ENCODE measurements at places on chromosomes 11 and 22.

GRCh38 chr11:86192519-86193257, 51.9 kb upstream of the EED start:
- no peak for DNase-seq

GRCh38 chr11:87063982-87064381, 26.2 kb downstream of the TMEM135 start:
- no peak for DNase-seq

DNA sequence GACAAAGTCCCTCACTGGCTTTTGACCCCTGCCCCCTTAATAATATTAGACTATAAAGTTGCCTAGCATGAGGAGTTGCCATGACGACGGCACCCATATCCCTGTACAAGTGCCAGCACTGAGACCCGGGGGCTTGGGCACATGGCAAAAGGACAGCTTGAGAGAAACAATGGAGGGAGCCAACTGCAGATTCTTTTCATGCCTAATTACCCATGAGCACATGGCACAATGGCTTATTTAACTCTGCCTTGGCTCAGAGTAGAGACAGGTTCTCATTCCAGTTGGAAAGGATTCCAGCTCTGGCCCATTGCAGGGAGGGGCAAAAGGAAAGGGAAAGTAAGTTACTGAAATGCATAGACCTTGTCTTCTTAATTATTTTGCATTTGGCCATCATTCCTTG, 261.2 kb upstream of the UBASH3B start:
- no peak for DNase-seq

GRCh38 chr22:29801153-29801552, 34.0 kb downstream of the UQCR10 start:
- no peak for DNase-seq

GRCh38 chr11:46916286-46917108, 1.9 kb downstream of the LRP4 start:
- DNase-seq = no peak

DNA sequence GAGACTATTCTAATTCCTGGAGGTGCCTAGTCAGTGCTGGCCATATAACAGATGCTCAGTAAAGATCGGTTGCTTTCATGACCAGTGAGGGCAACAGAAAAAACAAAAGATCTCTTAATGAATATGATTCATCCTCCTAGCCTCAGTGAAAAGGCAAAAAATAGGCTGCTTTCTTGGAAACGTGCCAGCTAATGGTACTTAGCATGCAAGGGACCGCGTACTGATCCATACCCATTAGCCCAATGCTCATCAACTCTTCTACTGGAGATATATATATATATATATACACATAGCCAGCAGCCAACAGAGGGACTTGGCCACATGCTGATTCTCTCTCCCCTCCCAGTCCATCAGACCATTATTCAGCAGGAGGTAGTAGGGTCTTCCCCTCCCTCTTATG, 320.4 kb downstream of the KIRREL3 start:
- DNase-seq = no peak

Data from kidney epithelial cell (primary cell).